ENCODE measurements at places on chromosomes 2 and 18. TPM values are rescaled to one million over a fixed set of nuclear protein-coding genes. Genes with fewer than 3 reads are reported as not detected.

LIPG gene
- total RNA-seq = 9.1 TPM

NFU1 gene
- total RNA-seq = 38.8 TPM

RSAD2 gene
- total RNA-seq = 2.1 TPM

ADI1 gene
- total RNA-seq = 89.8 TPM

AFF3 gene
- total RNA-seq = 0.04 TPM

HS1BP3 gene
- total RNA-seq = 17.8 TPM

GRCh38 chr18:45330170-45330594 is 285.1 kb upstream of the SLC14A2 start:
- DNase-seq = no peak
- no peak overlapping the region for H3K4me3 ChIP-seq
- peaks cover 6% of the 10 kb centered on the region for H3K4me1 ChIP-seq
- H3K27ac ChIP-seq = no peak overlapping the region
- H3K27me3 ChIP-seq = no peaks in the 10 kb centered on the region

DNA sequence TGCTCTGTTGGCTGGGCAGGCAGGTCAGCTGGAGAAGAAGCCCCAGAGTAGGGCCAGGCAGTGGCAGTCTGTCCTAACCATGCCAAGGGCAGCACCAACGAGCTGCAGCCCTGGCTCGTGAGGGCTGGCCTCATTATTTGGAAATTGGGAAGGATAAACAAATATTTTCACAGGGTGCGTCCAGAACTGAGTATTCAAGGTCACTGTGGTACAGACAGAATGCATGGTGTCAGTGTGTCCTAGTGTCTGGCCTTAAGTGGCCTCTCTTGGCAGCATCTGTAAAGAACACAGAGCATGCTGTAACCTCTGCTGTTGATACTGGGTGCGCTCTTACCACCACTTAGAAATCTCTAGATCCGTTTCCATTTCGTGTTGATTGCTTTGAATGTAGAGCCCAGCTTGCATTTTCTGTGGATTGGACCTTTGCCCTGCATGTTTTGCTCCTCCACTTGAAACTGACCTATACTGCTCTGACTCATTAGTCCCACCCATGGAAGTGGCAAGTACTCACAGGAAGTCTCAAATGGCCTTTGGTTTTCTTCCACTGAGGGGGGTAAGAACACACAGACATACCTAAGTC is 88.2 kb downstream of the GREB1L start:
- H3K36me3 ChIP-seq = no peaks in the 10 kb centered on the region
- peak overlapping the region; percentile 95 for H3K27ac ChIP-seq
- H3K27me3 ChIP-seq = no peaks in the 10 kb centered on the region
- DNase-seq = peak; percentile 93
- peaks cover 59% of the 10 kb centered on the region for H3K4me1 ChIP-seq

- H3K4me3 ChIP-seq = no peak overlapping the region
- H3K27me3 ChIP-seq = peaks cover 3% of the 10 kb centered on the region
- DNase-seq = no peak
- no peak overlapping the region for H3K27ac ChIP-seq
- H3K36me3 ChIP-seq = no peaks in the 10 kb centered on the region
- no peaks in the 10 kb centered on the region for H3K4me1 ChIP-seq
Measured at GRCh38 chr2:129619471-129619870, 360.0 kb upstream of the RAB6C start.

GRCh38 chr2:8989536-8990079 is 13.9 kb downstream of the MBOAT2 start:
- DNase-seq = no peak
- no peak overlapping the region for H3K27ac ChIP-seq
- H3K4me1 ChIP-seq = peaks cover 40% of the 10 kb centered on the region
- H3K27me3 ChIP-seq = no peaks in the 10 kb centered on the region
- H3K36me3 ChIP-seq = no peaks in the 10 kb centered on the region
- H3K4me3 ChIP-seq = no peak overlapping the region

- no peak overlapping the region for H3K27ac ChIP-seq
- no peaks in the 10 kb centered on the region for H3K4me1 ChIP-seq
- H3K27me3 ChIP-seq = no peaks in the 10 kb centered on the region
- no peak for DNase-seq
- no peaks in the 10 kb centered on the region for H3K36me3 ChIP-seq
Measured at GRCh38 chr2:6459138-6459537, 406.6 kb downstream of the CMPK2 start.

DNA sequence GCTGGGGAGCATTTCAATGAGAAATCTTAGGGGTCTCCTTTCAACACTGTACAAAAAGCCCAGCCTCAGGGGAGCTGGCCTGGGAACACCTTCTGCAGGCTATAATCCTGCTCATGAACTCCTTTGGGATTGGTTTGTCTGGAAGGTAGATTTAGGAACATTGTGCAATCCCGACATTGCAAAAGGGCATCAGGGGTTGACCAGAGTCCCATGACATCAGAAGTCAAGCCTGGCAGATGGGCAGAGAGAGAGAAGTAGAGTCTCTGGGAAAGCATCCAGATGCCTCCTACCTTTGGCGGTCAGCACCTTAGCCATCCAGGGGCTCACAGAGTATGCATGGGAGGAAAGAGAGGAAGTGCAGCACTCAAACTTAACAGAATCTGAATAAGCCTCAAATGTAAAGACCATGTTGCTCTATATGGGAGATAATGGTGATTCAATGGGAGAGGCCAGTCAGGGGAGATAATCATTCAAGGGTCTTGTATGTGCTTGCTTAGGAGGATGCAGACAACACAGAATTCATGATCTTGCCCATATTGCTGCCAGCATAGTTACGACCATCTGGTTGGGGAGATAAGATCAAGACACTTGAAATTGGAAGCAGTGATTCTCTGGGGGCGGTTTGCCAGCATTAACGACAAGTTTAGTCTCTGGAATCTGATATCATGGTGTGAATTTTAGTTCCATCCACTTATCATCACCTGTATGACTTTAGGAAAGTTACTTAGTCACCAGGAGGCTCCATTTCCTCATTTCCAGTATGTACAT is 58.3 kb upstream of the UPP2 start:
- no peak overlapping the region for H3K27ac ChIP-seq
- peaks cover 14% of the 10 kb centered on the region for H3K27me3 ChIP-seq
- DNase-seq = no peak
- no peaks in the 10 kb centered on the region for H3K4me1 ChIP-seq

DNA sequence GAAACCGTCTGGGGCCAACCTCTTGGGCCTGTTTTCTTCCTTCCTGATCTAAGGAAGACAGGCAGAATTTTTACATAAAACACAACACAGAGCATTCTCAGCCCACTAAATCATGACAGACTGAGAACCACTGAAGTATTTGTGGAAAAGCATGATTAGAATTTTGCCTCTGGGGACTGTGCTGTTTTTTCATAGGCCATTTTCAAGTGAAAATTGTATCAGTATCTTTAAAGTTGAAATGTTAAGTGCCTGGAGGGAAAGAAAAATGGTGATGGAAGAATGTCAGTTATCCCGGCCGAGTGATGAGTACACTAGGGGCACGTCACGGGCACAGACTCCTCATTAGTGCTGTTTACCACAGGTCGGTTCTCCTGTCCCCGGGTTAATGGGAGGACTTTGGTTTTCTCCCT is 36.9 kb downstream of the EHD3 start:
- H3K36me3 ChIP-seq = no peaks in the 10 kb centered on the region
- H3K4me1 ChIP-seq = peaks cover 18% of the 10 kb centered on the region
- no peak overlapping the region for H3K27ac ChIP-seq
- no peaks in the 10 kb centered on the region for H3K27me3 ChIP-seq
- no peak for DNase-seq

DNA sequence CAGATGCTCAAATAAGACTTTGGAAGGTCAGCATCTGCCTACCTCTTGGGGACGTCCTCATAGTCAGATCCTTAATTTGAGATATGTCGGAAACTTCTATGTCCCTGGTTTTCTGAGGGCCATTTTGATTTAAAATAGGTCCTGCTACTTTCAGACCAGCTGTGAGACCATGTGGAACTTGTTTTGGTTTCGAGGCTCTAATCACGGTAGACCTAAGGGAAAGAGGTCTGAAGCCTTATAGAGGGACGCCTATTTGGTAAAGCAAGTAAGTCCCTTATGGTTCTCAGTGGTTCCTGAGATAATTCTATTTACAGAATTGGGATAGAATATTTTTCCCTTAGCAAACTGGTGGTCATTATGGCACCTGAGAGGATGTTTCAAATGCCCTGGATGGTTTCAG is 75.1 kb downstream of the RFTN2 start:
- H3K36me3 ChIP-seq = no peaks in the 10 kb centered on the region
- DNase-seq = no peak
- H3K4me3 ChIP-seq = no peak overlapping the region
- no peaks in the 10 kb centered on the region for H3K27me3 ChIP-seq

- peaks cover 55% of the 10 kb centered on the region for H3K4me1 ChIP-seq
- H3K36me3 ChIP-seq = peaks cover 3% of the 10 kb centered on the region
- no peak overlapping the region for H3K27ac ChIP-seq
- no peak for DNase-seq
- H3K4me3 ChIP-seq = no peak overlapping the region
- H3K27me3 ChIP-seq = no peaks in the 10 kb centered on the region
Measured at GRCh38 chr2:105324101-105324500, 5.4 kb downstream of the TGFBRAP1 start.

DNA sequence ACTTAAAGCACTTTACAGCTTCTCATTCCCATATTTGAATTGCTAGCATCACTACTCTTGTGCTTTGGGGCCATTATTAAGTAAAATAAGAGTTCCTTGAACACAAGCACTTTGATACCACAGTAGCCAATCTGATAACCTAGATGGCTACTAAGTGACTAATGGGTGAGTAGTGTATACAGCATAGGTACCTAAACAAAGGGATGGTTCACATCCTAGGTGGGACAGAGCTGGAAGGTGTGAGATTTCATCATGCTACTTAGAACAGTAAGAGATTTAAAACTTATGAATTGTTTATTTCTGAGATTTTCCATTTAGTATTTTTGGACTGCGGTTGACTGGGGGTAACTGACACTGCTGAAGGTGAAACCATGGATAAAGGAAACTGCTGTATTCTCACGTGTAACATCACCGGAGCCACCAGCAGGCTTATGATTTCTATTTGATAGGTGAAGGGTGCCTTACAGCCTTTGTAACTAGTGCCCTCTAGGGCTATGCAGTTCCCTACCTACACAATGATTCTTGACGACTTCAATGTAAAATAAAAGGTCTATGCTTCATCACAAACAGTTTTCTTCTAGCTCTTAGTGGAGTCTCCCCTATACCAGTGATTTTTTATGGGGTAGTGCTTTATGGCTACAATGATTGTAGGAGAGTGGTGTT is 22.1 kb upstream of the CRIM1 start:
- H3K4me3 ChIP-seq = no peak overlapping the region
- H3K27me3 ChIP-seq = no peaks in the 10 kb centered on the region
- no peak overlapping the region for H3K27ac ChIP-seq
- H3K36me3 ChIP-seq = no peaks in the 10 kb centered on the region
- H3K4me1 ChIP-seq = peaks cover 17% of the 10 kb centered on the region

GRCh38 chr2:143645921-143646645 is 516.9 kb downstream of the ARHGAP15 start:
- no peak overlapping the region for H3K4me3 ChIP-seq
- no peak overlapping the region for H3K27ac ChIP-seq
- no peaks in the 10 kb centered on the region for H3K36me3 ChIP-seq
- DNase-seq = no peak
- H3K27me3 ChIP-seq = no peaks in the 10 kb centered on the region

GRCh38 chr18:59067873-59068272 is 71.8 kb upstream of the SEC11C start:
- no peaks in the 10 kb centered on the region for H3K36me3 ChIP-seq
- no peaks in the 10 kb centered on the region for H3K27me3 ChIP-seq
- peaks cover 35% of the 10 kb centered on the region for H3K4me1 ChIP-seq
- peak; percentile 56 for DNase-seq
- peak overlapping the region; percentile 93 for H3K27ac ChIP-seq

- no peak overlapping the region for H3K4me3 ChIP-seq
- H3K27me3 ChIP-seq = no peaks in the 10 kb centered on the region
- no peaks in the 10 kb centered on the region for H3K36me3 ChIP-seq
- no peak overlapping the region for H3K27ac ChIP-seq
Measured at GRCh38 chr2:38182492-38183003, 106.6 kb upstream of the CYP1B1 start.

GRCh38 chr2:232522623-232523401 is 2.6 kb downstream of the PRSS56 start:
- no peaks in the 10 kb centered on the region for H3K4me1 ChIP-seq
- H3K36me3 ChIP-seq = no peaks in the 10 kb centered on the region
- peaks cover 26% of the 10 kb centered on the region for H3K27me3 ChIP-seq
- no peak overlapping the region for H3K27ac ChIP-seq
- no peak for DNase-seq

- peaks cover 15% of the 10 kb centered on the region for H3K4me1 ChIP-seq
- H3K27me3 ChIP-seq = no peaks in the 10 kb centered on the region
- peak; percentile 23 for DNase-seq
- peak overlapping the region; percentile 77 for H3K4me3 ChIP-seq
- H3K36me3 ChIP-seq = no peaks in the 10 kb centered on the region
- no peak overlapping the region for H3K27ac ChIP-seq
Measured at GRCh38 chr2:239399921-239400595, 762 bp downstream of the HDAC4 start.

DNA sequence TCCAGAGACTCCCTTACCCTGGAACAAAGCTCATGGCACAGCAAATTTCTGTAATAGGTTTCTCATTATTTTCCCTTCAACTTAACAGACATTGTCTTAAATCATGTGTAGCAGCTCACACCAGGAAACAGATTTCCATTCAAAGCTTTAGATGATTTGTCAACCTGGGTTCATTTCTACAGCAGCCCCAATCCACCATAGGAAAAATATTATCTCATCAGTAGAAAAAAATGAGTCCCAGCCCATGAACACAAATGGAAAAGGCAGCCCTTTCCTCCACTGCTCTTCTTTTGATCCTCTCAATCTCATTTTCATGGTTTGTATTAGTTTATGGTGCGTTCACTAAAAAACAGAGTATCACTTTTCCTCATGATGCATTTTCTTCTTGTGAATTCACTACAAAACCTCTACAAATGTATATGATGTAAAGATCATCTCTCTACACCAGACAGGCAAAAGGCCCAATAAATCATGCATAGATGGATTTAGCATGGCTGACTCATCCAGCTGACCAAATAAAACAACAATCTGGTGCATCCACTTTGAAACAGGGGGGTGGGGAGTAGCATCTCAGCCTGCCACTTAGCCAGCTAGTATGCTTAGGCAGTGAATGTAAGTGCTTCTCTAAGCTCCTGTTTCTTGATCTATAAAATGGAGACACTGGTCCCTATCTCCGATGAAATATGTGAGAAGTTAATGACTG is 78.6 kb downstream of the SATB2 start:
- no peaks in the 10 kb centered on the region for H3K36me3 ChIP-seq
- H3K4me3 ChIP-seq = no peak overlapping the region

DNA sequence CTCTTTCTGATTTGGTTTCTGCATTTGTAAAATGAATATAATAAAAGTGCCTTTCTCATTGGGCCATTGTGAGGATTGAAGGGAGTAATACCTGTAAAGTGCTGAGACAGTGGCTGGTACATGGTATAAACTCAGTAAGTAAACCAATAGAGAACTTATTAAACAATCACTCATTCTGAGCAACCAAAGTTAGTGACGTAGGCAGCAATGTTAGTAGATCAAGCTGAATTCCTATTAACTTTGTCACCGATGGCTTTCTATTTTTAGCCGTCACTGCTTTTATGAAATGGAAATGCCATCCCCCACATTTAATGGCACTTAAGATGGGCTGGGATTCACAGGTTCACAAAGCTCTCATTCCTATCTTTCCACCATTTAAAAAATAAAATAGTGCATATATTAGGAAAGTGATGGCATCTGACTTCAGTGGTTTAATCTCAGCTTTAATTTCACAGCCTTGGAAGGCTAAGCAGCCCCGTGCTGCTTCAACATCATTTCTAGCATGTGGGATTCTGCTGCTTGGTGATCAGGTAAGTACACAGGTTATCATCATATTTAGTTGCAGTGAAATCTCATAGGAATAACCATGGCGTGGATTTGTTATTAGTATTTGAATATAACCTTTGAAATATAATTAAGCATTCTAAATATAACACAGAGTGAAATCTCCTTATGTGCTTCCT is 17.6 kb upstream of the PPP4R1 start:
- peak; percentile 97 for DNase-seq
- peak overlapping the region; percentile 95 for H3K27ac ChIP-seq
- peaks cover 32% of the 10 kb centered on the region for H3K4me1 ChIP-seq
- no peaks in the 10 kb centered on the region for H3K36me3 ChIP-seq
- H3K27me3 ChIP-seq = no peaks in the 10 kb centered on the region
